ENCODE measurements at places on chromosomes 2 and 18.
A peak's percentile ranks its signal among the peaks of the same experiment; 100 is the strongest.

GRCh38 chr2:174334781-174335251, at the start of gene SP9:
TSS of gene SP9 (plus strand) at chr2:174334954. CDS start at chr2:174335093, 139 bp downstream.
- DNase-seq, result peak; percentile 37

DNA sequence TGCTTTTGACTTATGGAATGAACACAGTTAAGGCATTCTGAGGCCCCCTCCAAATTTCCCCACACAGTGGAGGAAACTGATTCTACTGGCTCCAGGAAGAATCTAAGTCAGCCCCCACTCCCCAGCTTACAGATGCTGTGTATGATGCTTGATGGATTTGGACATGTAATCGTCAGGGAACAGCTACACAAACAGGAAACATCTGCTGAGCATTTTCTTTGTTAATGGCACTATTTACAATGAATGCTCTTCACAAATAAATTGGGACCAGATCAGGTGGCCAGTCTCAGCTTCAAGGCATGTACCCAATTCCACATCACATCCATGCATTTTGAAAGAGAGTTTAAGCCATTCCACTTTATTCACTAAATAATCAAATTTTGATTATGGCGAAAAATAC, 562.3 kb downstream of the SOX11 start:
- no peak for DNase-seq

DNA sequence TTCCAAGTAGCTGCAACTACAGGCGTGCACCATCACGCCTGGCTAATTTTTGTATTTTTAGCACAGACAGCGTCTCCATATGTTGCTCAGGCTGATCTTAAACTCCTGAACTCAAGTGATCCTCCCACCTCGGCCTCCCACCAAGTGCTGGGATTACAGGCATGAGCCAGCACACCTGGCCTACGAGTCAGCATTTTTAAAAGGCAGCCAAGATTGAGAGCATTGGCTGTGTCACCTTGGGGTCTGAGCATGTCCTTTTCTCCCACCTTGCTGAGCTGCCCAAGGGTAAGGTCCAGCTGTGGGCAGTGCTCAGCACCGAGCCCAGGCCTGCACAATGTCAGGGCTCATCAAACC, 142.8 kb upstream of the LMAN1 start:
- no peak for DNase-seq

DNA sequence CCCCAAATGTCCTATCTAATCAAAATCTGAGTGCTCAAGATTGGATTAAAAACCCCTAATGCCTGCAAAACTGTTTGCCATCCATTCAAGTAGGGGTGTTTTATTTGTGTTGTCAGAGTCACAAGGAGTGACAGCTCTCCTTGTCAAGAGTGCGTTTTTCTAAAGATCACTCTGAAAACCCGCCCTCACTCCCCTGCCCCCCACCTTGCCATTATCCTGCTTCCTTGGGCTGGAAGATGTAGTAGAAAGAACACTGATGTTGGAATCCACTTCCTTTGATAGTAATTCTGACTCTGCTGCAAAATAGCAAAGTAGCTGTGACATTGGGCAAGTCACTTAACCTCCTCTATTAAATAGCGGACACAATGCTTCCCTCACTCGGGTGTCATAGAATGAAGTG, 155.6 kb downstream of the TSN start:
- DNase-seq, result no peak

- DNase-seq, result no peak
Observed at GRCh38 chr2:72362733-72363132, 215.1 kb upstream of the CYP26B1 start.

DNA sequence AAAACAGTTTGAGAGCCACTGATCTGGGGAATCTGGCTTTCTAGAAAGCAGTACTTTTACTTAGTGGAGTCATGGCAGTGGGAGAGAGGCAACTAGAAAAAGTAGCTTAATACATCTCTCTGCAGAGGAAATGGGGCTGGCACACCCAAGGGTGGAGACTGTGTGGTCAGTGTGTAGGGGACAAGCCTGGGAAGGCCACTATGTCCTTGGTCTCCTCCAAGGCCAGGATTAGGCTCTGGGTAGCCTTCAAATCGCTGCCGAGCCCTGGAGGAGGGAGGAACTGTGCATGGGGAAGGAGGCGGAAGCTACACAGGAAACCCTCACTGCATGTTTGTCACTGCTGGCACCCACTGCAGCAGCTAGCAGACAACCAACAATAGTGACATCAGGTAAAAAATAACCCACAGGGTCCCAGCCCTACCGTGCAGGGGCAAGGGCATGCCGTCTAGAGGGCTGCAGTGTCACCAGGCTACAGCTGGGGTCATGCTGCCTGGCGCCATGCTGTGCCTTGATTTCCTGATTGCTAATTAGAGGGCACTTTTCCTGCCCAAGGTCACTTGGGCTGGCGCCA, 34.8 kb downstream of the LBH start:
- DNase-seq, result peak; percentile 58

DNA sequence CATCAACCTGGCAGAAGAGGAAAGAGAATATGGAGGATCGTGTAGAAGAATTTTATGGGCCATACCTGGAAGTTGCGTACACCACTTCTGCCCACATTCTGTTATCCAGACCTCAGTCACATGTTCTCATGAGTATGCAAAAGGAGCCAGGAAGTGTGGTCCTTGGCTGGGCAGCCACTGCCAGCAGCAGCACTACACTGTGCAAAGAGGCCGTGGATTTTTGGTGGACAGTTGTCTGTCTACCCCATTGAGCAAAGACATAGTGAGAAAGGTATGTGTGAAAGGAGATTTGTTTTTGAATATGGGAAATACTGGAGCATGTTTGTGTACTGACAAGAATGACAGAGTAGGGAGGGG, 68.1 kb downstream of the SDC1 start:
- no peak for DNase-seq

GRCh38 chr18:12376034-12376753, 833 bp downstream of the AFG3L2 start:
- DNase-seq, result peak; percentile 40

Measured in activated CD4-positive, alpha-beta T cell treated with anti-CD3 and anti-CD28 coated beads, Interleukin-2, amount 50 U/mL, for 16 hours (primary cell).